Activated CD4-positive, CD25-positive, alpha-beta regulatory T cell (primary cell): ENCODE measurements at places on chromosomes 3 and 15.

DNA sequence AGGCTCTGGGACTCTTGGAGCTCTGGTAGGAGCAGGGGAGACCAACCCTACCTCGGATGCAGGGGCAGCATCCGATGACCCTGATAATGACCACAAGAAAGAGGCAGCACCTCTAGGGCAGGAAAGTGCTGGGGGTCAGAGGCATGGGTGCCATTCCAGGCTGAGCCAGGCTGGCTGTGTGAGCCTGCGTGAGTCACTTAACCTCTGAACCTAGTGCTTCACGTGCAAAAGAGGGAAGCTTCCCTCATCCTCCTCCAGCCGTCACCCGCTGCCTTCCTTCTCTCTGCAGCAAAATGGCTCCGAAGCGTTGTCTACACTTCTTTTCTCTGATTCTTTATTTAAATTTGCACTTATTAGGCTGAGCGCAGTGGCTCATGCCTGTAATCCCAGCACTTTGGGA is 35.5 kb downstream of the ZDHHC19 start:
- DNase-seq = no peak

- no peak for DNase-seq
Observed at GRCh38 chr3:5699811-5700210, 512.3 kb downstream of the EDEM1 start.

DNA sequence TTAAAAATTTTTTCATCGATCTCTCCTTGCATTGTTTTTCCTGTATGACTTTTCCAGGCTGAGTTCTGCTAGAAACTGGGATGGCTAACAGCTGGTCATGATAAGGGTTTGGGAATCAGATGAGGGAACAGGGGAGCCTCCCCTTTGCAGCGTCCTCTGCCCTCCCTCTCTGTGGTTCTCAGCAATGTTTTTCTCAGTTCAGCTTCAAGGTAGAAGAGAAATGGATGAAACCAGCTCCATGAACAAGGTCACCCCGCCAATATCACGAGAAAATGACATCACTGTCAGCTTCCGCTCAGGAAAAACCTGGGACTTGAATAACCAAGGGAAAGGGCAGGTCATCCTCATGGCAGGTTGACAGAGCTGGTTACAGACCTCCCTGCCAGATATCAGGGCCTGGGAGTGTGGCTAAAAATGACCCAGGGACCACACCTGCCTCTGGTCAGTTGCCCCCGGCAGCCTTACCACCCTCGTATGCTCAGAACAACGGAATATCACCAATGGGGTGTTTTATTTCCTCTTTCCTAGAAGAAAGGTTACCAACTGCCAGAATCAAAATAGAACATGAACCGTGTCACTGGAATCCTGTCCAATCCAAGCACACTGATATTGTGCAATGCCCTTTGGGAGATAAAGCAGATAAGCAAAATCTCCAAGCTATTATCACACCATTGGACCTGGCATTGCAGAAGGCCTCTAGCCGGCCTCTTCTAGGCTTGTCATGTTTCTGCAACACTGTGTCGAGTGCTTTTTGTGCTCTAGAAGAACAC is 26.1 kb downstream of the LSM3 start:
- DNase-seq = no peak

DNA sequence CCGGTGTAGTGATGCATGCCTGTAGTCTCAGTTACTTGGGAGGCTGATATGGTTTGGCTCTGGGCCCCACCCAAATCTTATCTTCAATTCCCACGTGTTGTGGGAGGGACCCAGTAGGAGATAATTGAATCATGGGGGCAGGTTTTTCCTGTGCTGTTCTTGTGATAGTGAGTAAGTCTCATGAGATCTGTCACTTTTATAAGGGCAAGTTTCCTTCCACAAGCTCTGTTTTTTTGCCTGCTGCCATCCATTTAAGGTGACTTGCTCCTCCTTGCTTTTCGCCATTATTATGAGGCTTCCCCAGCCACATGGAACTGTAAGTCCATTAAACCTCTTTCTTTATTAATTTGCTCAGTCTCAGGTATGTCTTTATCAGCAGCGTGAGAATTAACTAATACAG is 566.7 kb upstream of the NECTIN3 start:
- no peak for DNase-seq

- DNase-seq = no peak
Observed at GRCh38 chr15:78739206-78739605, 72.1 kb downstream of the ADAMTS7 start.

DNA sequence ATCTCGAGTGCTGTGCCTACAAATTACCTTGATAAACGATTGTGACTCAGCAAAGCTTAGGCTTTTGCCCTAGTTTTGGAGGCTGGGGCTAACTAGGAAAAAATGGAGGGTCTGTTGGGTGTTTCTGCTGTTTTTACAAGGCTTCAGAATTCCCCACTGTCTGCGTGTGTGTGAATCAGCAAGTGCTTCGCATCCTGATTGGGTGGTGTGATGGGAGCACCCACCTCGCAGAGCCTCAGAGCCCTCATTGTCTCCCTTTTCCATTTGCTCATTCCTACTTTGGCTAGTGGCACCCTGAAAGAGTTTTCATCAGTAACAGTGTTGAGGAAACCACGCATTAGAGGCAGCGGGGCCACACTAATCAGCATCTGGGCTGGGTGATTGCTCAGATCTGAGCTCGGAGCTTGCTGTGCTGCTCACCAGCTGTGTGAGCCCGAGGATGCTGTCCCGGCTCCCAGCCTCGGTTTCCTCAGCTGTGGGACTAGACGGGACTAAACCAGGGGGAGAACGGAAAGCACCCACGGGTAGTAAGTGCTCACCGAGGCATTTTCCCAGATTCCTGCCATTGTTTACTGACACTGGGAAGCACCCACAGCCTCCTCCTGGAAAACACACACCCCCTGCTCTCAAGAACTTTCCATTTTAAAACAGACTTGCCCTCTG is 40.6 kb downstream of the GOLGA8S start:
- no peak for DNase-seq

- no peak for DNase-seq
Observed at GRCh38 chr3:3281024-3281423, 101.5 kb upstream of the CRBN start.

- DNase-seq = no peak
Observed at GRCh38 chr3:127690823-127691452, 18.2 kb downstream of the ABTB1 start.

GRCh38 chr15:99436542-99437314 is 129.1 kb upstream of the MEF2A start:
- DNase-seq = no peak

- no peak for DNase-seq
Observed at GRCh38 chr15:99486371-99487336, 79.1 kb upstream of the MEF2A start.

DNA sequence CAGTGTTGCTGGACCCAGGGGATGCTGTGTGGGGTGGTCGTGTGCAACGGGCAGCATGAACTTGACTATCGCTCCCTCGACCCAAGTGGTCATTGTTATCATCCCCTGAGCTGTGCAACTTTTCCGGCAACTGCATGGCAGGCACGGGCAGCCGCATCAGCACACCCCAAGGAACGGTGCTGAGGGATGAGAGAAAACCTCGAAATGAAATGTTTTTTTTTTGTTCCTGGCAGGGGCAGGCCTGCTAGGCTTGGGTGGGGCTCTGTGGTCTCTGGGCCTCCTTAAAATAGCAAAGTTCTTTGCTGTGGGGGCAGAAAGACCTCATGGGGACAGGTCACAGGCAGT is 51.4 kb downstream of the CORO2B start:
- DNase-seq = no peak

DNA sequence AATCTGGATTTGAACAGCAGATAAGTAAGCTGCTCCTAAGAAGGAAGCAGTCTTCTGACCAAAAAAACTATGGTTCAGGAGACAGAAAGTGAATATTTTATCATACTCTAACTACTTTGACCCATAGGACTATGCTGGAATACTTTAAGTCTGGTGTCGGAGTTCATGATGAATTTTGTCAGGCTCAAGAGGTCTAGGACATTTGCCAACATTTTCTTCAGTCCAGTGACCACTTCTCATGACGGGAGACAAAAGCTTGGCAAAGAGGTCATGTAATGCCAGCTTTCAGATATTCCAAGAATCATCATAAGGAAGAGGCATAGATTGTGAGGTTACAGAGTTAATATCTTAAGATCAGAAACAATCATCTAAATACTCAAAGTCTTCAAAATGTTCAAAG is 20.5 kb upstream of the DCBLD2 start:
- no peak for DNase-seq

- no peak for DNase-seq
Observed at GRCh38 chr3:24048843-24049242, 103.8 kb downstream of the NR1D2 start.

DNA sequence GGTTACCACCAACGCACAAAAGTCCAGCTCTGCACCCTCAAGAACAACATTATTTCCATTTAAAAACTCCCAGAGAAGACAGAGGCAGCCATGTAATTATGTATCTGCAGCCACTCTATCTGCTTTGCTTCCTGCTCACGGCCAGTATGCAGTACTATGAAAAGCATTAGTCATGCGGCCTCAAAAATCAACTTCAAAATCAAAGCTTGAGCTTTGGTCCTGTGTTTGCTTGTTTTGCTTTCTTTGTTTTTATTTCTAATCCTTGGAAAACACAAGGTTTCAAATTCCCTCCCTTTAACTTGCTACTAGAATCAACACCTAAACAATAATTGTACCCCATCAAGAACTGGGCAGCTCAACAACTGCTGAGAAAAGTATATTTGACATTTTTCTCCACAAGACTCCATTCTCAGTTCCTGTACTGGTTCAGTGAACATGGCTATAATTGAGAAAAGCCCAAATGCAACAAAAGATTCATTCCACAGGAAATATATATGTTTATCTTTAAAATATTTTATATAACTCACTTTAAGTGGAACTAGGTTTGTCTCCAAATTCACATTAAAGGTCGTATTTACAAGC is 37.6 kb downstream of the GBE1 start:
- DNase-seq = no peak

- DNase-seq = no peak
Observed at GRCh38 chr3:124582196-124582595, 148.1 kb upstream of the UMPS start.

DNA sequence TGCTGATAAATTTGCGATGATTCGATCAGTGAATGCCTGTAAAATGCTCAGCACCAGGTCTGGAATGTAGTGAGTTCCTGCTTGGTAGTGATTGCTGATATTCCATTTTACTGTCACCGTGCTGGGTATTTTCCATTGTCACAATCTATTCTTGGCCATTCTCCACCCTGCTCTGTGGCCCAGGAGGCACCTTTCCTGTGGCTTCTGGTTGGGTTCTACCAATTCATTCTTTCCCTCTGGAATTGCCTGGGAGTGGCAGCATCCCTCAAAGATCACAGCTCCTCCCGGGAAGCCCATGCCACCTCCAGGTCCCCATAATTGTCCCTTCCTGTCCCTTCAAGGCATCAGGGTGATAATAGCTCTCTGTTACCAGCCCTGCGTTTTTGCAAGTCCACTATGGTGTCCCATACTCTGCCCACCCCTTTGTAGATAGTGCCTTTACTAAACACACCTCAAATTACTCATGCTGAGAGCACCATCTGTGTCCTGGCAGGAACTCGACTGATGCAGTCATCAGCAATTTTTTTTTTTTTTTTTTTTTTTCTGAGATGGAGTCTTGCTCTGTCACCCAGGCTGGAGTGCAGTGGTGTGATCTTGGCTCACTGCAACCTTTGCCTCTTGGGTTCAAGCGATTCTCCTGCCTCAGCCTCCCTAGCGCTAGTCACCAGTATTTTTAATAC is 177.8 kb upstream of the PROK2 start:
- no peak for DNase-seq

DNA sequence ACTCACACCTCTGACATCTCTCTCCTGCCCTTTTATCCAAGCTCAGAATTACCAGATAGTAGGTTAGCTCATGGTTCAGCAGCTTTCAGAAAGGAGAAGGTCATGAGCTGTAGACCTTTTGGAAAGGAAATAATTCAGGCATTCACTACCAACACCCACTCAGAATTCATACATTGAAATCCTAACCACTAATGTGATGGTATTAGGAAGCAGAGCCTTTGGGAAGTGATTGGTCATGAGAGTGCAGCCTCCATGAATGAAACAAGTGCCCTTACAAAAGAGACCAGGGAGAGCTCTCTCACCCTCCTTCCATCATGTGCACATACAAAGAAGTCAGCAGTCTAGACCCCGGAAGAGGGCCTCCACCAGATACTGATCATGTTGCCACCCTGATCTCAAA is 315.8 kb upstream of the CCDC54 start:
- DNase-seq = no peak

- DNase-seq = no peak
Observed at GRCh38 chr3:23004971-23005370, 198.2 kb upstream of the UBE2E2 start.

- no peak for DNase-seq
Observed at GRCh38 chr15:27238209-27238608, 267.2 kb downstream of the GABRG3 start.

- DNase-seq = no peak
Observed at GRCh38 chr3:141452045-141452444, 34.8 kb upstream of the RASA2 start.

DNA sequence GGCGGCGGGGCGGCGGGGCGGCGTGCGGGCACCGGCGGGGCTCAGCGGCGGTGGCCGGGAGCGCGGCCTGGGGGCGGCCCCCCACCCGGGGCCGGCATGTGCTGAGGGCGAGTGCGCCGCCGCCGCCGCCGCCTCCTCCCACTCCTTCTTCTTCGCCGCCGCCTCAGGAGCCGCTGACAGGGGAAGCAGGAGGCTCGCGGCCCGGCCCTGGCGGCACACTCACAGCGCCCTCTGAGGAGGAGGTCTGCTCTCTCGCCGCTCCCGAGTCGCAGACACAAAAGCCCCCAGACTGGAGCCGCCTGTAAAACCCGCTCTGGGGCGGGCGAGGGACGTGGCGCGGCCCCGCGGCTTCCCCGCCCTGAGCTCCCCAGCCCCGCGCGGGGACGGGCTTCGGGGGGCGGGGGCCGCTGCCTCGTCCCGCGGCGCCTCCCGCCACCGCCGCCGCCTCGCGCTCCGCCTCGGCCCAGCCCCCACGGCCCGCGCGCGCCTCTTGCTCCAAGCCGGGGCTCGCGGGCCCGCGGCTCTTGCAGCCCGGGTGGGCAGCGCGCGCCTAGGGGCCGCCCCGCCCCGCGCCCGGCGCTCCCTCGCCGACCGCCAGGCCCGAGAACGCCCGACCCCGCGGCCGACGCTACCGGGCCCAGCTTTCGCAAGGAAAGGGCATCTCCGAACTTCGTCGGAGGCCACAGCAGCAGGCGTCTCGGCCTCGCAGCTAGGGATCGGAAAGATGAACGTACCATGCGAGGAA is at the start of gene PYGO1:
TSS of gene PYGO1 (minus strand) at position 276 of the 745 bp plus-strand sequence. CDS start 462 bp downstream, outside the sequence.
- DNase-seq = no peak

- peak; percentile 40 for DNase-seq
Observed at GRCh38 chr3:14508966-14509795, 31.0 kb downstream of the GRIP2 start.

DNA sequence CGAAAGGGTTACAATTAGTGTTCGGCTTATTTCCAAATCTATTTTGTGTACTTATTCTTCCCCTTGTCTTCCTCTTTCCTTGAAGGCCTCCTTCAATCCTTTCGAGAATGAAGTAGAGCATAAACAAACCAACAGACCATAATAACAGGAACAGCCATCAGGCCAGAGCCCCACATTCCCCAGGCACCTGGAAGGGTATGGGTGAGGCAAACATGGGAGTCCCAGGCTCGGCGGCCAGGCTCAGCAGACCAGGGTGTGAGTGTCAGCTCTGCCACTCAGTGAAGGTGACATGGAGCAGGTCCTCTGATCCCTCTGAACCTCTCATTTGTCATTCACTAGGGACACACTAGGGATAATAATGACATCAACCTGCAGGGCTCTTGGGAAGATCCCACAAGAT is 13.8 kb downstream of the ALS2CL start:
- DNase-seq = no peak
